Cardiac muscle cell (in vitro differentiated cells and primary cell): ENCODE measurements at places on chromosomes 7 and 10. TPM values are rescaled to one million over a fixed set of nuclear protein-coding genes. Genes with fewer than 3 reads are reported as not detected.

- peak; percentile 83 for DNase-seq
These were observed 85.8 kb upstream of the EGFR start for GRCh38 chr7:54932818-54933543.

DNA sequence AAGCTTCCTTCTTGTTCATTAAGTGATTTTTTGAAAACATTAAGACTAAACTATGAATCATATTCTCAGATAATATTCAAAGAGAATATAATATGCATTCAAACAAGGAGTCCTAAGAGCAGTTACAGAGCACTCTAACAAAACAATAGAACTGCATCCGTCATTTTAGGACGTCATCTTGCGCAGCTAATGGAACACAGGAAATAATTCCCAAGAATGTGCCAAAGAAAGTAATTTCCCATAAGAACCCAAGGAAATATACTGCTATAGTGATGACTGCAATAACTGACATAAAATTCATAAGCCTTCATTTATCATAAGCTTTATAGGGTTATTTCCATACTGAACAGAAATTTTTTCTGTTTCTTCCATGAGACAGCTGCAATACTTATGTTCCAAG, 28.3 kb upstream of the CASD1 start:
- DNase-seq = no peak

- DNase-seq = peak; percentile 65
These were observed 863 bp downstream of the CCNY start for GRCh38 chr10:35336921-35337823.

DNA sequence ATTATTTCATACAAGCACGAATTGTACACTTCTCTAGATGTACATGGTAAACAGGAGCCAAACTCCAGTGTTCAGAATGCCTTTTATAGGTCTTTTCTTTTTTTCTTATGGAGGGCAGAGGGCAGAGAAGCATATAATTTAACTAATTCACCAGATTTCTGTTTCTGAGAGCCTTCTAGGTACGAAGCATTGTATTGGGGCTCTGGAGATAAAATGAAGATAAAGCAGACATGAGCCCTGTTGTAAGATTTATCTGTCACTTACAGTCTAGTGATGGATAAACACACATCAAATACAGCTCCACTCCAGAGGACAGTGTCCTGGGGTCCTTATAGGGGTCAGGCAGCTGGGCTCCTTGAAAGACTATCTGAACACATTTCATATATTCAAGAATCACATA, 265.5 kb downstream of the SKAP2 start:
- DNase-seq = no peak

GRCh38 chr7:91850455-91850854, 30.0 kb downstream of the MTERF1 start:
- DNase-seq = no peak

- no peak for DNase-seq
These were observed 40.9 kb downstream of the ITGA8 start for GRCh38 chr10:15678851-15679250.

DNA sequence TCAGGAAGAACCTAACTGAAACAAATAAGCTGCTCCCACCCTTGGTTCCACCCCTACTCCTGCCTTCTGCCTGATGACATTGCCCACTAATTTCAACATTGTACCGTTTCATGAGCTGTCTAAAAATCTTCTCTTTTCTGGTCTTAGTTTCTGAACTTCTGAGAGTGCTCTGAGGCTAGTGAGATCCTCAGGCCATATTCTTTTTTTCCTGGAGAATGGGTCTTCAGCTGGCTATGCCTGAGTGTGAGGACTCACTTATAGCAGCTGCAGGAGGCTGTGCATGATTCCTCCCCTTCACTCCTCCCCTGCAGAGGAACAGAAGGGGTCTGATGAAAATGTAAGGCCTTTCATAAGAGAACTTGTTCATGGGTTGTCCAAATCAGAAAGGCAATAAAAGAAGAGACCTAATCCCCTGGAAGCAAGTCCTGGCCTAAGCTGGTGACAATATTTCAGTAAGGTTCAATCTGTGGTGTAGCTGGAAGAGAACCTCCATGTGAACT, 11.1 kb downstream of the HOXA4 start:
- DNase-seq = no peak

OR2A12 gene
- not detected in 2 replicates for total RNA-seq

- no peak for DNase-seq
These were observed 143.8 kb upstream of the PCLO start for GRCh38 chr7:83306502-83306901.

MMP21 gene
- 0.32 TPM in 1 of 2 replicates, not detected in the other for total RNA-seq

GRCh38 chr7:106659166-106659962, 1.6 kb downstream of the CCDC71L start:
- no peak for DNase-seq

SFMBT2 gene
- 4.4 and 5.9 TPM in 2 replicates for total RNA-seq

DNA sequence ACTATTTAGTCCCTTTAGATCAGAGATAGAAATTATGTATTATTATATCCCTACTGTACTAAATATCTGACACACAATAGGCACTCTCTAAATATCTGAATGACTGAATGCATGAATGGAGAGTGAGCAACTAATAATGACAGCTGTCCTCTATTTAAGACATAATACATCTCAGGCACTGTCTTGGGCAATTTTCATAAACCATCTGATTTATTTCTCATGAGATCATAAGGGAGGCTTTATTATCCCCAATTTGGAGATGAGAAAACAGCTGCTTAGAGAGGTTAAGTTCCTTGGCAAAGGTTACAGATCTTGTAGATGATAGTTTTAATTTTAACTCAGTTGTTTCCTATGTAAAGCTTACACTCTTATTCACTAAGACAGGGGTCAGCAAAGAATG, 570.6 kb downstream of the GRM8 start:
- DNase-seq = no peak

NKX1-2 gene
- 0.33 TPM in 1 of 2 replicates, not detected in the other for total RNA-seq

- DNase-seq = no peak
These were observed 11.8 kb downstream of the AGK start for GRCh38 chr7:141562972-141563371.

DNA sequence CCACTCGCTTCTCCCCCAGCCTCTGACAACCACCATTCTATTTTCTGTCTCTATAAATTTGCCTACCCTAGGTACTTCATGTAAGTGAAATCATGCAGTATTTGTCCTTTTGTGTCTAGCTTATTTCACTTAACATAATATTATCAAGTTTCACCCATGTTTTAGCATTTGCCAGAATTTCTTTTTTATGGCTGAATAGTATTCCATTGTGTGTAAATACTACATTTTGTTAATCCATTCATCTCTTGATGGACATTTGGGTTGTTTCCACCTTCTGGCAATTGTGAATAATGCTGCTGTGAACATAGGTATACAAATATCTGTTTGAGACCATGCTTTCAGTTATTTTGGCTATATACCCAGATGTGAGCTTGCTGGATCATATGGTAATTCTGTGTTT, 57.4 kb upstream of the TRIM8 start:
- DNase-seq = no peak

- DNase-seq = no peak
These were observed 20.5 kb upstream of the GATA3 start for GRCh38 chr10:8033812-8034465.

DNA sequence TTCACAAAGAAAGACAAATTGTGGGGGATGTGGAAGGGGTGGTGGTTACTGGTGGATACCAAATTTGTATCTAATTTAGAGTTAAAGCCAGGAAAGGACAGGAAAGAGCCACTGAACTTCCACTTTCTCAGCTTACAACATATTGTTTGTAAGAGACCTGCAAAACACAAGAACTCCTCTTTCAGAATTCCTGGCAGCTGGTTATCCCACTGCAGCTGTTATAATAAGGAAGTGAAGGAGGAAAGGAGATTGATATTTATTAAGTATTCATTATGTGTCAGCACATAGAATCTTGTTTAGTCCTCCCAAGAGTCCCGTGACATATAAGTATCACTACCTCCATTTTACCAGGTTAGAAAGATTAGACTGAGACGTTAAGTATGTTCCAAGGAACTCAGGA, 481.7 kb downstream of the PHTF2 start:
- no peak for DNase-seq

DNA sequence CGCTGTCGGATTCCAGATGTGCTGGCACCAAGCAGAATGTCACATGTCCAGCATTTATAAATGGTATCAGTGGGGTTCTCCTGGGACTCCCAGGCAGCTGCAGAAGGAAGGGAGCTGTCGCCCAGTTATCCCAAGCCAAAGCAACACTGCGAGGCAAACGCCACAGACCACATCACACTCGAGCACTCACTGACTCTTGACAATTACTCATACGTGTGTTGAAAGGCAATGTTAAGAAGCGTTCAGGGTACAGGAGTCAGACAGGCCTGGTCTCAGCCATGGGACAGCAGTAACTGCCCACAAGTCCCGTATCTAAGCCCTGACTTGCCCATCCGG, 113.4 kb downstream of the DIP2C start:
- no peak for DNase-seq

- DNase-seq = peak; percentile 47
These were observed 1.2 kb upstream of the SGCE start for GRCh38 chr7:94656925-94657731.

- DNase-seq = no peak
These were observed 101.6 kb downstream of the DYNC2I1 start for GRCh38 chr7:158957921-158958491.

GRCh38 chr7:131124001-131124629, 203.6 kb upstream of the MKLN1 start:
- DNase-seq = no peak

DNA sequence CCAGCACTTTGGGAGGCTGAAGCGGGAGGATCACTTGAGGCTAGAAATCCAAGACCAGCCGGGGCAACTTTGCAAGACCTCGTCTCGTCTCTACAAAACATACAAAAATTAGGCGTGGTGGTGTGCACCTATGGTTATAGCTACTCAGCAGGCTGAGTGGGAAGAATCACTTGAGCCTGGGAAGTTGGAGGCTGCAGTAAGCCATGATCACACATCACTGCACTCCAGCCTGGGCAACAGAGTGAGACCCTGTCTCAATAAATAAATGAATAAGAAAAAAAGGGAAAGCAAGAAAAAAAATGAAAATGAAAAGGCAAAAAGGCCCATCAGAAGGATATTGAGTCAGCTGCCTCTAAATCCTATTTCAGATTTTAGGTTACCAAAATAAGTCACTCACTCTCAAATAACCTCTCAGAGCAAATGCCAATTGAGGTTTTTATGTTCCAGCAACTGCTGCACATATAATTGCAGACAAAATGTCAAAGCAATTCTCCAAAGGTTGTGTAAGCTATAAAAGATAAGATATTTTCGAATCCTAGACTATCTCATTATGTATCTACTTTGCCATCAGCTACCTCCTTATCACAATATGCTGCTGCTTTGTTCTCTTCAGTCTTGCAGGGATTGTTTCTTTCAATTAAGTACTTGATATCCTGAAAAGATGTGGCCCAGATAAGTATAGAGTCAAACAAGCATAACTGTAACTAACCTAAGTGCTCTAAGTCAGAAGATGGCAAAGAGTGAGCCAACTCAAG, 4.7 kb downstream of the BAZ1B start:
- DNase-seq = no peak

DNA sequence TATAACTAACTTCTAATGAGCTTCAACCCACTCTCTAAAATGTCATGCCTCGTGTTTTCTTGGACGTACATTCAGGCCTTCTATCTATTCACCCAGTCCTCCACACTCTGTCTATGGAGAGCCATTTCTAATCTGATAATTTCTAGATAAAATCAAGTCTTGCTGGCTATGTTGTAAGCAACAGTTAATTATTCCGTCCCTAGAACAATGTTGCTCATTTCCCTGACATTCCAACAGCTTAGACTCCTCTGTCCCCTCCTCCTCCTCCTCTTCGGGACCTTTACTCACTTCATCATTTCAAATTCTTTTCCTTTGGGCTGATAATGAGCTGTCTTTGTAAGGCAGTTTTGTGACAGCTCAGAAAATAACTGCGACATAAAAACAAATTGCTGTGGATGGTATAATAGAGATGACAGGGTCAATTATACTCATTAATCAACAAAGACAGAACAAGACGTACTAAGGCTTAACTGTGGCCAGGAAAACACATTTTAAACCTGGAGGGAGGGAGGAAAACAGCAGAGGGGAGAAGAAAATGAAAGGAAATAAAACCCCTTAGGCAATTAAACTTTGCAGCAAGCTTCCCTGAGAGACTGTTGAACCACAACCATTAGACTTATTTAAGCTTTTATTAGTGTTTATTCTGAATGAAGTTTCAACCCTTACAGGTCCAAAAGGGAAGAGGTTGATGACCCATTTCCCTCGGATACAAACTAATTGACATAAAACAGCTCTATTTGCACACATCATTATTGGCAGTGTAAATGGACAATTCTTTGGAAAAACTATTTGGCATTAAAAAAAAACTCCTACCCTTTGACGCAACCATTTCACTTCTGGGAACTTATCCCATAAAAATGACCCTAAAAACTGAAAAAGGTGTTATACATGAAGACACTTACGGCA, 179.1 kb downstream of the SFMBT2 start:
- DNase-seq = no peak

- no peak for DNase-seq
These were observed 13.7 kb downstream of the ZMIZ2 start for GRCh38 chr7:44762300-44762699.

ANXA7 gene
- total RNA-seq = 53.9 and 63.8 TPM in 2 replicates

DNA sequence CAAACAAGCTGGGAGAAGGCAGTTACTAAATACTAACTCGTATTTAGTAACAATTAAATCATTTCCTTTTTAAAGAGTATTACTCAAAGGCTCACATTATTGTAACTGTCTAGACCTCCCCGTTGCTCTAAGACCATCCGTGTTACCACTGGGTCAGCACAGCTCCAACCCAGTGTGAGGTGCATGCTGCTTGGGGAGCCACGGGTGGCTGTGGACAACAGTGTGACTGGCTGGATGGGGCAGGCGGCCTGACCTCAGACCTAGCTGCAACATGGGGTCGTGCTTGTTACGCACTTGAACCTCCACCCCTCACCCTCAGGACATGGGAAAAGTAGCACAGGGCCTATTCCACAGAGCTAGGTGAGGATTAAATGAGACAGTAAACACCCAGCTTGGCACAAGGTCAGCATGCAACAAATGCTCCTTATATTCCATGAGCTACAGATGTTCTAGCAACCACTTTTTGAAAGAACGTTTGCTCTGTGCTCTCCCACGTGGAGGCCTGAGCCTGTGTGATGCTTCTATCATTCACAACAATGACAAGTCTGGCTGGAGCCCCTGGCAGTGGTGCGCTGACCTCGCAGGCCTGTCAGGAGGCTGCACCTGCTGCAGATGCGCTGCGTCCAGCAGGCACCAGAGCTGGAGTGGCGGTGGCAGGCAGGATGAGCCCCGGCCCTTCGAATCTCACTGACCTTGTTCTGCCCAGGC, 135.7 kb downstream of the PKD1L1 start:
- DNase-seq = no peak

- no peak for DNase-seq
These were observed 69.2 kb upstream of the LRRC4 start for GRCh38 chr7:128100225-128100948.

- no peak for DNase-seq
These were observed 118.1 kb upstream of the RHEB start for GRCh38 chr7:151637781-151638261.

SPDYE6 gene
- 0.18 TPM in 1 of 2 replicates, not detected in the other for total RNA-seq
